ENCODE measurements at places on chromosomes 2 and 18.

- no peak for DNase-seq
These were observed 52.2 kb upstream of the PTPRM start for GRCh38 chr18:7514796-7515440.

DNA sequence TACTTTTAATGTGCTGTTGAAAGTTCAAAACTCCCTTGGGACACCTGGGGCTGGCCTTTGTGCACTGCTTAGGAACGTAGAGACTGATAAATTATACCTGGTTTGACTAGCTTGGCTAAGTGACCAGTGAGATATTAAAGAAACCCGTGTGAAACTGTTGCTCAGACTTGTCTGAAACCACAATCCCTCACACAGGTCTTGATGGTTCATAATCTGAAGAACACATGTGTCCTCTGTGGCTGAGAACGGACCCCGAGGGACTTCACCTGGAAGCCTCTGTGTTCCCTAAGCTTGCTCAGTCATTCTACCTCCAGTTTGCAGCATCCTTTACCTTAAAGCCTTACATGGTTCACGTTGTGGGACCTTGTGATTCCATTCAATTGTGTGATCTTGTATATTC lies 218.8 kb downstream of the CBLN2 start:
- no peak for DNase-seq

- DNase-seq = peak; percentile 26
These were observed 1279.9 kb upstream of the NRXN1 start for GRCh38 chr2:52311862-52312261.

- no peak for DNase-seq
These were observed 298.3 kb downstream of the ICOS start for GRCh38 chr2:204234879-204235278.

GRCh38 chr2:156322051-156322685 lies 10.4 kb downstream of the NR4A2 start:
- no peak for DNase-seq

DNA sequence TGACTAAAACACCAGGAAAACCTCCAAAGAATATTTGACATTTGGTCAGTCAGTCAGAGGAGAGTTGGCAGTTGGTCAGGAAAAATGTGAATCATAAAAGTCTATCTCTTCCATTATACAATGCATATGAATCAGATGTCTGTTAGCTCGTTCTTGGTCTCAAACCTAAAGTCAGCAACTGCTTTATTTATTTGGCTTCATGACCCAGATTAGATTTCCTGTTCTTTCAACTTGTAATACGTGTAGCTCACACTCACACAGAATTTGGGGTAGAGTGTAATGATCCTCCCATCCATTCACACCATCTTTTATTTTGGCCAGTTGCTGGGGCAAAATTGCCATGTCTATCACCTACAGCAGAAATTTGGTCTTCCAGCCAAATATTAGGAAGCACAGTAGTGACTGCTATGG lies 81.9 kb upstream of the COL5A2 start:
- DNase-seq = no peak

DNA sequence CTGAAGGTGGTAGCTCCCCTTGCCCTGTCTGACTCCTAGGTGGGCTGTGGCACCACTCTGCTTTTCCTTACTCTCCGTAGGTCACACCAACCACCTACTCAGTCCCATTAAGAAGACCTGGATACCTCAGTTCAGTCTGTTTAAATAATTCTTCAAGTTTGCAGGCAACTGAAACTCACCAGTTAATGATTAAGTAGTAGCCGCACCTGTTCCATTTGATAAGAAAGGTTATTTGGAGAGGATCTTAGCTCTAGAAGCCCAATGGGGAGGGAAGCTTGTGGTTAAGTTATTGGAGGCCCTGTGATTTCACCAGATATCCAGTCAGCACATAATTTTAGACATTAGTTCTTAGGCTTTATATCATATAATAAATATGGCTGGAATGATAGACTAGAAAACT lies 1193.0 kb downstream of the DPP10 start:
- no peak for DNase-seq

DNA sequence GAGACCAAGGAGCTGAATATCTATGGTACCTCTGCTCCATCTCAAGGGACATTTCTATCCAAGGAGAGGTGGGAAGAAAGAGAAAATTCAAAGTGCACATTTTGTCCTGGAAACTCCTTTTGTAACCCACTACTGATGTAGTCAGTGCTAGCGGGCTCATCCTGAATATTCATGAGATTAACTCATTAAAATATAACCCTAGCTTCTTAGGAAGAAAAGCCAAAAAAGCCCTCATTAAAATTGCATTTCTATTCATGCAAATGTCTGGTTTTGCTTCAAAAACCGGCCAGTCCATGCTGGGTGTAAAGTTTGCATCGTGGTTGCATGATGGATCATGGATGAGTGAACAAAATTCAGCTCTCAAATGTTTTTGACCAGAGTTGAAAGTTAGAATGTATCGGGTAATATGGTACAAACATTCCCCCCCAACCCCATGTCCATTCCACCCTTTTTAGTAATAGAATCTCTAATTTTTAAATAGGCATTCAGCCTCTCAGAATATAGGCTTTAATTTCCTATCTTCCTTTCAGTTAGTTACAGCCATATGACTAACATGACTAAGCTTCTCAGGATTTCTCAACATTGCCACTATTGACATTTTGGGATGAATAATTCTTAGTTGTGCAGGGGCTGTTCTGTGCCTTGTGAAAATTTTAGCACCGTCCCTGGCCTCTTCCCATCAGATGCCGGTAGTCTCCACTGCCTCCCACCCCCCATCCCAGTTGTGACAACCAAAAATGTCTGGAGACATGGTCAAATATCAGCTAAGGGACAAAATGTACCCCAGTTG lies 104.2 kb upstream of the RND3 start:
- no peak for DNase-seq

GRCh38 chr2:210626849-210627248 lies 70.5 kb downstream of the CPS1 start:
- DNase-seq = no peak

DNA sequence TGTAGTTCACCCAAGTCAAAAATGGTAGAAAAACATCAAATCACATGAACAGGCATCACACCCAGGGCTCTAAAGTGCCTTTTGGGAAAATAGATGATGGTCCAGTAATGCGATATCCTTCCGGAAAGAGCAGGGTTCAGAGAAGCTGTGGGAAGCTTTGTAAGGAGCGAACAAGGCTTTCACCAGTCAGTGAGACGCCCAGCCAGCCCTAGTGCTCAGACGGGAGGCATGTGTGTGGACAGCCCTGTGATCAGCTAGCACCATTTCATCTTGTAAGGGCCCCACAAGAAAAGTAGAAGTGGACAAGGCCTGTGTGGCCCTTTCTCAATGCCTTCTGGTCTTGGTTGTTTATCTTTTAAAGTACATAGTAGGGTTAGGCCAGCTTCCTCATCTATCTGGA lies 76.1 kb downstream of the SMIM21 start:
- DNase-seq = no peak

DNA sequence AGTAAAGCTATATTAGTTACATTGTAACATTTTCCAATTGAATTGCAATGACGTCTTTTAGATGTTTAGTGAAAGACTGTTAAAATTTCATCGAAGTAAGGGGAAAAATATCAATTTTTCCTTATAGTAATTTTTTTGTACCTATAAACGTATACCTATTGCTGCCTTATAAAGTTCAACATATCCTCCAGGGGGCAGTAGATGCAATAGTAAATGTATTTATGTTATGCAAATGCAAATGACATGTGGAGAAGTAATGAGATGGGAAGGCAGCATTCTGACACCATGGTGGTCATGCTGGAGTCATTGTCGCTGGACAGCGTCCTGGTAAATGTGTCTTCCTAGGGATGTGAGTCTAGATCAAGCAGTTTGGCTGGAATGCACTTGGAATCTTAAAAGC lies 38.7 kb downstream of the MSTN start:
- peak; percentile 57 for DNase-seq

- DNase-seq = no peak
These were observed 231.5 kb upstream of the FBXO11 start for GRCh38 chr2:48137829-48138228.

DNA sequence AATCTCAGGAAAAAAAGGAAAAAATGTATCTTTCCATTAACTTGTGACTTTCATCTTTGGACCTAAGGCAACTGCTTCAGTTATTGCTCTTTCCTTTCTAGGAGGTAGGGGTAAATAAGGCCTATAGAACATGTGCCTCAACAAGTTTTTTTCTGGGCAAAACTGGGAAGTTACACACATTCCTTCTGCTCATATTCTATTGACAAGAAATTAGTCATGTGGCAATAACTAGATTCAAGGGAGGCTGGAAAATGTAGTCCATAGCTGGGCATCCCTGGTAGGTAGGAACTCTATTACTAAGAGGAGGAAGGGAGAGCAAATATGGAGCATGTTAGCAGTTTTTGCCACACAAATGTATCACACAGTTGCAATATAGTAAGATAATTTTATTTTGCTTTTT lies 37.7 kb upstream of the NEMP2 start:
- no peak for DNase-seq

GRCh38 chr18:39840856-39841481 lies 2114.1 kb upstream of the PIK3C3 start:
- no peak for DNase-seq

DNA sequence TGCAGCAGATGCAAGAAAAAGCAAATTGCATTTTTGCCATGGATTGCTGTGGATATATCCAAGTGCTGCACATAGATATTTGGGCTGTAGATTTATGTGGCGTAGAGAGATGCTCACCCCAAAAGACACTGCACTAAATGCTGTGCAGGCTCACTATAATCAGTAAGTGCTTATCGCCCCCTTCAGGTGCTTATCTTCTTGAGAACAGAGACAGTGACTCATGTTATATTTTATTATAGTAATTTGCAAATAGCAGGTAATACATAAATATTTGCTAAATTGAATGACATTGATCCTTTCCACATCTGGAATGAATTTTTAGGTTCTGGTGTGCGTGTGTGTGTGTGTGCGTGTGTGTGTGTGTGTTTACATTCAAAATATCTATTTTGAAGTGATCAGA lies 36.8 kb upstream of the PLEKHM3 start:
- peak; percentile 39 for DNase-seq

DNA sequence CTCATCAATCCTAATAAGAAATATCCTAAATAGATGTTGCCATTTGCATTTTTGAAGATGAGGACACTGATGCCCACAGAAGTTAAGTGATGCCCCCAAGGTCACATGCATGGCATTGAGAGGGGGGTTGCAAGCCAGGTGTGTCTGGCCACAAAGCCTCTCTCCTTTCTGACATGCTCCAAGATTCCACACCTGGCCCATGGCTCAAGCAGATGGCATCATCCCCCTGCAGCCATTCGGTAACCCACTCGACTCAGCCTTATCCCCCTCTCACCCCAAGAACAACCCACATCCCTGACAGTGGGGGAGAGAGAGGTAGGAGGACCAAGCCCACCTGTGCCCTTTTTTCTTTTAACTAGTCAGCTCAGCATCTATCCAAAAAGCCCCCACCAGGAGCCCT lies 16.5 kb upstream of the TEX51 start:
- DNase-seq = no peak

- DNase-seq = no peak
These were observed 135.3 kb downstream of the MAIP1 start for GRCh38 chr2:200090683-200091082.

- DNase-seq = no peak
These were observed 394.9 kb upstream of the TRIB2 start for GRCh38 chr2:12321886-12322285.

DNA sequence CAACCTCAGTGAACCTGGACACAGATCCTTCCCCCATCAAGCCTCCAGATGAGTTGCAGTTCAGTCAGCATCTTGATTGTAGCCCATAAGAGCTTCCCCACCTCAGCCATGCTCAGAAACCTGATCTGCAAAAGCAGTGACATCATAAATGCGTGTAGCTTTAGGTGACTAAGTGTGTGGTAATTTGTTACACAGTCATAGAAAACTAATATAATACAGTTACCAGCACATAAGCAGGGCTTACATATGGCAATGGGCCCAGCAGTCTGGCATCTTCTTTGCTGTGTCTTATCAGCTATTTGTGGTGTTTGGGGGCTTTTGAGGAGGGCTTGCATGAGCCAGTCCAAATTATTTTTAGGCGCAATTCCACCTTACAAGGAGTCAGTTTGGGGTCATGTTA lies 807.0 kb downstream of the SLC4A3 start:
- DNase-seq = no peak

GRCh38 chr18:59265246-59265973 lies 7.8 kb downstream of the RAX start:
- DNase-seq = no peak

GRCh38 chr2:38666556-38666910 lies 619 bp downstream of the GALM start:
- no peak for DNase-seq

DNA sequence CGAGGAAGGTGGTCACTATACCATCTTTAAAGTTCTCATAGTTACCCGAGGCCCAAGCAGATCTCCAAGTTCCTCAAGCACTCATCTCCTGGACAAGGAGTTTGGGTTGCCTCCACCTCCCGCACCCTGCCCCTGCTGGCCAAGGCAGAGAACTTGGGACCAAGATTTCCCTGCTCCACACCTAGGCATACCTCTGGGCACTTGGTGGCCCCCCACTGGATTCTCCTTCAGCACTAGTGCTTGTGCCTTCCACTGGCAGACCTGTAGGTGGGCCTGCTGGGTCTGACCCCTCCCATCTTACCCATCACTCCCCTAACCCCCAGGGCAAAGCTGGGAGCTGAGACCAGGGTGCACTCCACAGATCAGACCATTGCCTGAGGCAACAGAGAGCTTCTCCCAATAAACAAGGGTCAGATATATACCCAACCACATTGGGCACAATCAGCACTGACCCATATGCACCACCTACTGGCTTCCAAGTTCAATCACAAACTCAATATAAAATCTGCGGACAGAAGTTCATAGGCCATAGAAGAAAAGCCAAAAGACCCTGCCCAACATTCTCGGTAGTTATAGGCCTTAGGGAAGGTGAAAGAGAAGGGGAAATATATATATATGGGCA lies 244.2 kb downstream of the EXOC6B start:
- no peak for DNase-seq

DNA sequence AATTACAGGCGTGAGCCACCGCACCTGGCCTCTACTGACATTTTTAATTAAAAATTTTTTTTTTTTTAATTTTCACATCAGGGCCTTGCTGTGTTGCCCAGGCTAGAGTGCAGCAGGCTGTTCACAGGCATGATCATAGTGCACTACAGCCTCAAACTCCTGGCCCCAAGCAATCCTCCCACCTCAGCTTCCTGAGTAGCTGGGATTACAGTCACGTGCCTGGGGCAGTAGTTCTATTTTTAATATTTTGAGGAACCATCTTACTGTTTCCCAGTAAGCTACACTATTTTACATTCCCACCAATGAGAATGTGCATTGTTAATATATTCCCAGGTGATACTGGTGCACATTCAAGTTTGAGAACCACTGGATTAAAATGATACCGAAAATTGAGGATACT lies 92.7 kb downstream of the WDSUB1 start:
- DNase-seq = no peak

- DNase-seq = no peak
These were observed 4.2 kb downstream of the IRS1 start for GRCh38 chr2:226795281-226796011.

GRCh38 chr2:200538139-200538538 lies 12.1 kb downstream of the SGO2 start:
- DNase-seq = no peak

DNA sequence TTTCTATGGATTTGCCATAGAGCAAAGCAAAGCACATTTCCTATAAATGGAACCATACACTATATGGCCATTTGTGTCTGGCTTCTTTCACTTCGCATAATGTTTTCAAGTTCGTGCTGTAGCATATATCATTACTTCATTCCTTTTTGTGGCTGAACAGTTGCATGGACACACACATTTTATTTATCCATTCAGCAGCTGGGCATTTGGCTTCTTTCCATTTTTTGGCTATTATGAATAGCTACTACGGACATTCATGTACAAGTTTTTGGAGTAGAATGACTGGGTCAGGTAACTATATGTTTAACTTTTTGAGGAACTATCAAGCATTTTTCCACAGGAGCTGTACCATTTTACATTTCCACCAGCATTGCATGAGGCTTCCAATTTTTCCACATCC lies 10.7 kb upstream of the SELENOI start:
- no peak for DNase-seq
